ENCODE measurements at places on chromosomes 13 and 19. TPM values are rescaled to one million over a fixed set of nuclear protein-coding genes. Genes with fewer than 3 reads are reported as not detected.

- H3K4me3 ChIP-seq, result no peak overlapping the region
- H3K36me3 ChIP-seq, result peaks cover 78% of the 10 kb centered on the region
- no peaks in the 10 kb centered on the region for H3K27me3 ChIP-seq
- no peak for DNase-seq
- H3K4me1 ChIP-seq, result peaks cover 11% of the 10 kb centered on the region
- H3K27ac ChIP-seq, result no peak overlapping the region
These were observed 18.3 kb downstream of the C19orf44 start for GRCh38 chr19:16514383-16515019.

CDADC1 gene
- 6.6 TPM for total RNA-seq

GRCh38 chr19:38841787-38842438, 7.9 kb downstream of the HNRNPL start:
- peaks cover 100% of the 10 kb centered on the region for H3K36me3 ChIP-seq
- no peaks in the 10 kb centered on the region for H3K27me3 ChIP-seq
- H3K4me1 ChIP-seq, result peaks cover 38% of the 10 kb centered on the region
- H3K4me3 ChIP-seq, result no peak overlapping the region

KLHL1 gene
- total RNA-seq, result not detected

PRODH2 gene
- not detected for total RNA-seq

PSG6 gene
- total RNA-seq, result not detected

GRCh38 chr19:13581576-13581975, 75.3 kb upstream of the CACNA1A start:
- no peak overlapping the region for H3K27ac ChIP-seq
- no peaks in the 10 kb centered on the region for H3K4me1 ChIP-seq
- H3K4me3 ChIP-seq, result no peak overlapping the region

DNA sequence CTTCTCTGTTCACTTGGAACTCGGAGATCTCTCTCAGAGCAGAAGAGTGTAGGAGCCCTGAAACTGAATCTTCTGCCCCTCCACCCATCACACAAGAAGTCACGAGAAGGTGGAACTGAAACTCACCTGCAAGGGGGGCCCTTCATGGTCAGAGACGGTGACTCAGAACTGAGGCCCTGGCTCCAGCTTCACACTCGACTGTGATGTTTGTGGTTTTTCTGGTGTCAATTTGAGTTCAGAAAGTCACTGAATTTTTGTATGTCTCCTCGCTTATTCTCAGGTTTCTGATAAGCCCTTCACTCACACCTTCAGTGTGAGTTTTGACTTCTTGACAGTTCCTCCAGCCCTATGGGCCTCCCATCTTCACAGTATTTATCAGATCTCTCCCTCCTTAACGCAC, 23.1 kb downstream of the SIGLEC5 start:
- no peaks in the 10 kb centered on the region for H3K27me3 ChIP-seq
- peak; percentile 39 for DNase-seq
- no peaks in the 10 kb centered on the region for H3K4me1 ChIP-seq
- H3K4me3 ChIP-seq, result no peak overlapping the region

DNA sequence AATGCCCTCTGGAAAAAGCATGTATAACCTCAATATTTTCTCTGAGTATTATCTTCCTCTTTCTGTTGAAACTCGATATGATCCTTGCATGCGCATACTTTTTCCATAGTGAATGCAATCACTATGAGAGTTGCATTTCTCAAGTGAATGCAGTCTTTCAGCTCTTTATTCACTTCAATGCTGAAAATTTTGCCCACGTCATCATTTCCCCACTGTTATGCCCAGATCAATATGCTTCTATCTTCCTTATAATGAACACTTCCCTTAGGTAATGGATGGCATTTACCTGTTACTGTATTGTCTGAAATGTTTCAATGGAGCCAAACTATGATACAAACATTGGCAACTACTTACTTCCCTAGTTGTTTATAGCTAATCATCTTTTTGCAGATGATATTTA, 866.6 kb upstream of the SLITRK6 start:
- no peaks in the 10 kb centered on the region for H3K27me3 ChIP-seq
- no peak overlapping the region for H3K4me3 ChIP-seq
- H3K4me1 ChIP-seq, result no peaks in the 10 kb centered on the region

- H3K4me1 ChIP-seq, result peaks cover 7% of the 10 kb centered on the region
These were observed 28.4 kb downstream of the CSNK1G2 start for GRCh38 chr19:1969176-1970002.

DNA sequence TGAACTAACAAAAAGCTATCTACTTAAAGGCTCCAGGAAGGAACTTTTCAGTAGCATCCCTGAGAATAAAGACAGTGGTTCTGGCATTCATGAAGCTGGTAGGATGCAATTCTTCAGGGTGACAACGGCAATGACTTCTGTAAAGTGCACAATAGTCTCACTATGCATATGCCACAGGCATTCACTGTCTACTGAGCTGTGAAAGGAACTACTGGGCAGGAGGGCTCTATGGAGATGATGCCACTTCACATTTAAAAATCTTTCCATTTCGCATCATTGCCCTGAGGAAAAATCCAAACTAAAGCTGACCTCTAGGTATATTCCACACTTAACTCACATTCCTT, 2020.6 kb upstream of the PCDH20 start:
- no peaks in the 10 kb centered on the region for H3K4me1 ChIP-seq
- H3K4me3 ChIP-seq, result no peak overlapping the region
- no peaks in the 10 kb centered on the region for H3K27me3 ChIP-seq
- H3K27ac ChIP-seq, result no peak overlapping the region
- no peaks in the 10 kb centered on the region for H3K36me3 ChIP-seq

GRCh38 chr19:35331551-35332214, 2.7 kb downstream of the CD22 start:
- no peak overlapping the region for H3K4me3 ChIP-seq
- no peaks in the 10 kb centered on the region for H3K27me3 ChIP-seq
- H3K4me1 ChIP-seq, result no peaks in the 10 kb centered on the region
- no peaks in the 10 kb centered on the region for H3K36me3 ChIP-seq
- no peak for DNase-seq

SIGLECL1 gene
- not detected for total RNA-seq

SYNE4 gene
- total RNA-seq, result 1.3 TPM

- no peak for DNase-seq
- H3K27me3 ChIP-seq, result no peaks in the 10 kb centered on the region
- peaks cover 8% of the 10 kb centered on the region for H3K4me1 ChIP-seq
- H3K4me3 ChIP-seq, result no peak overlapping the region
- no peaks in the 10 kb centered on the region for H3K36me3 ChIP-seq
- no peak overlapping the region for H3K27ac ChIP-seq
These were observed 436.6 kb upstream of the KLF12 start for GRCh38 chr13:74570834-74571233.

DNA sequence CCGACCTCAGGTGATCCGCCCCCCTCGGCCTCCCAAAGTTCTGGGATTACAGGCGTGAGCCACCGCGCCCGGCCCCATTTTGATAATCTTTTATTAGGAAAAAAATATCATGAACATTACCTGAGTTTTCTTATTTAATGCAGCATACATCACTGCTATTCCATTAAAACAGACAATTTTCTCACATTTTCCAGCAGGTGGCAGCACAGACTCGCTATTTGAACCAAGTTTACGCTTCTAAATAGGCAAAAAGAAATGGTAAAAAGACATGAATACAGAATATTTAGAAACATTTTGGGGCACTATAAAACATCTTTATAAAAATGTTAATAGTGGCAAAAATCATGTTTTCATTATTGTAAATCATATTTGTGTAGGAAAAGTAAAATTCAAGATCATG, 903.1 kb downstream of the SLITRK6 start:
- no peaks in the 10 kb centered on the region for H3K27me3 ChIP-seq
- H3K27ac ChIP-seq, result no peak overlapping the region
- H3K4me3 ChIP-seq, result no peak overlapping the region
- no peaks in the 10 kb centered on the region for H3K36me3 ChIP-seq

NACC1 gene
- 26.7 TPM for total RNA-seq

DNA sequence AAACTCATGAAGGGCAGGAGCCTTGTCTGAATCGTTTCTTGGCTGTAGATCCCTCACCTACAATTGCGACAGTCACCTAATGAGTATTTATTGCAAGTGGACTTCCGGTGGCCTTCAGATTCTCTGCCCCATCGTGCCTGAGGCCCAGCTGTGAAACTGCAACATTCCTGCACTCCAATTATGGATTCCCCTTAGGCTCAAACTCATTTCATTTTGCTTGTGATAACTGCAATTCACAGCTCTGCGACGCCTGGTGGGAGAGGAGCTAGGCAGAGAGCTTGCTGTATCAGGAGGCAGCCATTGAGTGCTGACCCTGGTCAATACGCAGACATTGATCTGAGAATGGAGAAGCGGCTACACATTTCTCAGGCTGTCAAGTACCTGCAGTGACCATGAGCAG, 59.0 kb downstream of the CCDC70 start:
- no peaks in the 10 kb centered on the region for H3K4me1 ChIP-seq
- H3K27me3 ChIP-seq, result no peaks in the 10 kb centered on the region
- DNase-seq, result no peak
- H3K36me3 ChIP-seq, result peaks cover 4% of the 10 kb centered on the region
- H3K27ac ChIP-seq, result no peak overlapping the region
- H3K4me3 ChIP-seq, result no peak overlapping the region

- H3K36me3 ChIP-seq, result no peaks in the 10 kb centered on the region
- H3K4me1 ChIP-seq, result peaks cover 52% of the 10 kb centered on the region
- H3K27ac ChIP-seq, result no peak overlapping the region
These were observed 2.1 kb downstream of the GATAD2A start for GRCh38 chr19:19407633-19407930.

GRCh38 chr13:107466326-107467099, 748.8 kb downstream of the LIG4 start:
- H3K36me3 ChIP-seq, result no peaks in the 10 kb centered on the region
- H3K4me1 ChIP-seq, result no peaks in the 10 kb centered on the region

DNA sequence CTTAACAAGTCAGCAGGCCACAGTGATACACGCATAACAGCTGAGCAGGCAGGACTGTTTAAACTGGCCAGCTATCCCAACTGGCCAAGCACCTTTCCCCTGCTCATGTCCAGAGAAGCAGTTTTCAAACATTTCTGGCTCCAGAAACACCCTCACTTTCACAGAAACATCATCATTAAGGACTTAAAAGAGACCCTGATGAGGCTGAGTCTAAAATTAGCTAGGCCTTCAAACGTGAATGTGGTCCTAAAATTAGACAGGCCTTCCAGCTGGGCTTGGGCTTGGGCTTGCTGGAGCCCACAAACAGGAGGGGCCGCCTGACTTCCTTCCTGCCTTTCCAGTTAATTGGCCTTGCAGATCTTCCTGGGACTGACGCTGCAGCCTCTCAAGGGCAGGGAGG, 334.2 kb downstream of the DNAJC15 start:
- no peak for DNase-seq
- H3K36me3 ChIP-seq, result peaks cover 9% of the 10 kb centered on the region
- peak overlapping the region; percentile 12 for H3K27ac ChIP-seq
- H3K4me3 ChIP-seq, result no peak overlapping the region

- no peaks in the 10 kb centered on the region for H3K4me1 ChIP-seq
- no peaks in the 10 kb centered on the region for H3K36me3 ChIP-seq
- no peak overlapping the region for H3K27ac ChIP-seq
- no peak for DNase-seq
These were observed 8.0 kb downstream of the CYP4F22 start for GRCh38 chr19:15516363-15516762.

GRCh38 chr13:24505256-24505655, 7.3 kb downstream of the PARP4 start:
- no peak for DNase-seq
- peaks cover 16% of the 10 kb centered on the region for H3K4me1 ChIP-seq
- peaks cover 15% of the 10 kb centered on the region for H3K36me3 ChIP-seq
- no peak overlapping the region for H3K4me3 ChIP-seq
- no peak overlapping the region for H3K27ac ChIP-seq

PLVAP gene
- 155 TPM for total RNA-seq

GRCh38 chr13:91572439-91572838, 174.0 kb downstream of the GPC5 start:
- H3K4me1 ChIP-seq, result no peaks in the 10 kb centered on the region
- no peaks in the 10 kb centered on the region for H3K36me3 ChIP-seq
- H3K27ac ChIP-seq, result no peak overlapping the region
- no peaks in the 10 kb centered on the region for H3K27me3 ChIP-seq
- no peak for DNase-seq

PALM3 gene
- 0.32 TPM for total RNA-seq

GRCh38 chr13:68851026-68851425, 1256.6 kb upstream of the ATXN8OS start:
- no peak for DNase-seq
- H3K4me1 ChIP-seq, result no peaks in the 10 kb centered on the region
- no peak overlapping the region for H3K27ac ChIP-seq

DNA sequence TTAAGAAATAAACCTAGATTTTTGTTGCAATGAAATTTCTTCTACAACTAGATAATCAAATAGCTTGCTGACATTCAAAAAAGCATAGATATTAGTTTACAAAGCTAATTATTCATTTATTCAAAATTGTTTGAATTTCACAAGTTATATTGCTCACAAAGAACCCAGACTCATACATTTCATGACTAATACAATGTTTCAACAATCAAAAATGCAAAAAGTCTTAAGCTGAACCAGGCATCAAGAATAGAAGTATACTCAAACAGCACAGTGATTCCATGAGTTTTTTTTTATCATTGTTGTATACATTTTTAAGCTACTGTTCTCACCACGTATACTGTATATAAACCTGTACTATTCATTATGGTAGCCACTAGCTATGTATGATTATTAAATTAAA, 51.0 kb downstream of the DIAPH3 start:
- H3K36me3 ChIP-seq, result no peaks in the 10 kb centered on the region
- no peaks in the 10 kb centered on the region for H3K27me3 ChIP-seq
- no peaks in the 10 kb centered on the region for H3K4me1 ChIP-seq
- no peak overlapping the region for H3K4me3 ChIP-seq

GRCh38 chr13:73274147-73274546, 215.3 kb downstream of the KLF5 start:
- DNase-seq, result no peak
- no peak overlapping the region for H3K27ac ChIP-seq
- no peak overlapping the region for H3K4me3 ChIP-seq
- no peaks in the 10 kb centered on the region for H3K27me3 ChIP-seq
- peaks cover 4% of the 10 kb centered on the region for H3K4me1 ChIP-seq

- no peak overlapping the region for H3K27ac ChIP-seq
- no peak for DNase-seq
- no peaks in the 10 kb centered on the region for H3K4me1 ChIP-seq
- H3K36me3 ChIP-seq, result no peaks in the 10 kb centered on the region
These were observed 415.0 kb upstream of the SPRY2 start for GRCh38 chr13:80755910-80756309.

GRCh38 chr13:24032252-24032651, 128.3 kb upstream of the SPATA13 start:
- H3K27ac ChIP-seq, result peak overlapping the region; percentile 55
- no peaks in the 10 kb centered on the region for H3K36me3 ChIP-seq
- H3K4me1 ChIP-seq, result peaks cover 20% of the 10 kb centered on the region

GRCh38 chr13:70172946-70173597, 64.8 kb upstream of the KLHL1 start:
- H3K27ac ChIP-seq, result no peak overlapping the region
- H3K4me3 ChIP-seq, result no peak overlapping the region
- no peaks in the 10 kb centered on the region for H3K36me3 ChIP-seq
- no peaks in the 10 kb centered on the region for H3K4me1 ChIP-seq
- H3K27me3 ChIP-seq, result no peaks in the 10 kb centered on the region

- peak; percentile 94 for DNase-seq
- peak overlapping the region; percentile 97 for H3K27ac ChIP-seq
- H3K36me3 ChIP-seq, result no peaks in the 10 kb centered on the region
These were observed 1.2 kb downstream of the ZSWIM4 start for GRCh38 chr19:13796301-13797057.

Measured in esophagus muscularis mucosa (tissue), 4 donors.